ENCODE measurements at places on chromosomes 5 and 9. TPM values are rescaled to one million over a fixed set of nuclear protein-coding genes. Genes with fewer than 3 reads are reported as not detected.

The FOXD4L4 gene
- polyA plus RNA-seq: 0.11 TPM

The GMCL2 gene
- not detected for polyA plus RNA-seq

The TAF11L8 gene
- not detected for polyA plus RNA-seq

The MEF2C gene
- polyA plus RNA-seq: 82.6 TPM

- DNase-seq: no peak
These were observed 49.1 kb upstream of the EXOC3 start for GRCh38 chr5:393846-394275.

GRCh38 chr9:94706922-94707321 lies 19.6 kb upstream of the AOPEP start:
- DNase-seq: no peak

GRCh38 chr9:33407061-33407460 lies 4.7 kb upstream of the AQP7 start:
- no peak for DNase-seq

DNA sequence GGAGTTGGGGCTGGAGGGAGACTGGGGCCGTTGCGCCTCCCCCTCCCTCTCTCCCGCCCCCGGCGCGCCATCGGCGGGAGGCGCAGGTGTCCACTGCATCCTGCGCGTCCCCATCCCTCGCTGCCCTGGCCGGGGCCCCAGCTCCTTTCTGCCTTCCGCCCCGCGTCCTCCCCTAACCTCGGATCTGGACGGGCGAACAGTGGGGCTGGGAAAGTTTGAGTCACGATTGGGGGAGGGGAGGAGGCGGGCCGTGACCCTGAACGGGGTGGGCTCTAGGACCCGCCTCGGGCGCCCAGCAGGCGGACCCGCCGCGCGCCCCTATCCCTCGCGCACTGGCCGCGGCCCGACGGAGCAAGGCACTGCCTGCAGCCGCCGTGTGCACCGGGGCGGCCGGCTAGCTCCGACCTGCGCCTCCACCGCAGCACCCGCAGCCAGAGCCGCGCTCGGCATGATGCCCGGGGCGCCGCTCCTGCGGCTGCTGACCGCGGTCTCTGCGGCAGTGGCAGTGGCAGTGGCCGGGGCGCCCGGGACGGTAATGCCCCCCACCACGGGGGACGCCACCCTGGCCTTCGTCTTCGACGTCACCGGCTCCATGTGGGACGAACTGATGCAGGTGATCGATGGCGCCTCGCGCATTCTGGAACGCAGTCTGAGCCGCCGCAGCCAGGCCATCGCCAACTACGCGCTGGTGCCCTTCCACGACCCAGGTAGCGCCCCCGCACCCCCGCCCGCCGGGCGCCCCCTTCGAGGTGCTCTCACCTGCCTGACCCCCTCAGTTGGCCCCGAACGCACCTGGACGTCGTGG lies at the start of gene HMCN2:
HMCN2 (plus strand) TSS at position 330 of the 805 bp plus-strand sequence; CDS start at position 449, 119 bp downstream.
- DNase-seq: no peak

DNA sequence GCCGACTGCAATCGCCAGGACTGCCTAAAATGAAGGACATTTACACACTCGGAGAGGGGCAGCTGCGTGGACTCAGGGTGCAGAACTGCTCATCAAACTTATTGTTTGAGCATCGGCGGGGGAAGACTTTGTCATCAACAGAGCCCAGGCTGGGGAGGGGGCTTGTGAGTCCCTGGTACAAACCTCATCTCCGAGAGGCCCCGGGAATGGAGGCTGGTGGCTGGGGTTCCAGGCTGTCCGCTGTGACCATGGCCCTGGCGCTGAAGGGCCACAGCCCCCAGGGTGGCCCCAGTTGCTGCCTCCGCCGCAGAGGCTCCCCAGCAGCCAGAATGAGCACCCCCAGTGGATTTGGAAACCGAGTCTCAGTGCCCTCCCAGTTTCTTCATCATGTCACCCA lies 46.1 kb upstream of the RNU6ATAC start:
- DNase-seq: no peak

GRCh38 chr9:13627071-13627470 lies 347.6 kb upstream of the MPDZ start:
- DNase-seq: no peak

GRCh38 chr5:124912638-124913328 lies 166.3 kb upstream of the ZNF608 start:
- DNase-seq: no peak

Measured in left lung (tissue), 14 donors.